Kidney (tissue), 22 donors: ENCODE measurements at places on chromosomes 3 and 15. TPM values are rescaled to one million over a fixed set of nuclear protein-coding genes. Genes with fewer than 3 reads are reported as not detected.
A peak's percentile ranks its signal among the peaks of the same experiment; 100 is the strongest.

CCDC80 gene
- total RNA-seq: 57.5 TPM

DNA sequence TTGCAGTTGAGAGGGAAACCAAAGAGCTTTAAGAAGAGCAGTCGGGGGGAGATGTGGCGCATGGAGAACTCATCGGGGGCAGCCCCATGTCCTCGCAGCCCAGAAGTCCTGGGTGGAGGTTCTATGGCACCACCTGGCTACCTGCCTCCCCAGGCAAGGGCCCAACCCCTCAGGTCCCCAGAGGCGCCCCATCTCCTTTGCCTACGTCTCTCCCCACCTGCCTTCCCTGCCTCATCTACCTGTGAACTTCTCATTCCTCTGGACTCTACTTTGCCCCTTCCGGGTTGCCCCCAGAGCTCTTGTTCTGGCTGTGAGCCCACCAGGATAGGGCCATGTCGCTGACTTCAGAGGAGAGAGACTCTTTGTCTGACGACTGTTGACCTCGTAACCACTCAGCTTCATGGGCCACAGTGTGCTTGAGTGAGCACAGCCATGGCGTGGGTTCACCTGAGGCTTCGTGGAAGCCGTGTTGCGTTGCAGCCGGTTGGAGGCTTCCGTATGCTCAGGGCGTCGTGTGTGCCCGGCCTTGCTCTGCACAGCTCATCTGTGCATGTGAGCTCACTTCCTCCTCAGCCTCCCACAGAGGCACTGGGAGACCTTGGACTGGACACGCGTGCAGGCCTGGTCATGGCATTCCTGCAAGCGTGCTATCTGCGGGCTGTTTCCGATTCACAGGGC is 13.4 kb downstream of the APBA2 start:
- H3K27ac ChIP-seq: no peak overlapping the region
- H3K27me3 ChIP-seq: no peaks in the 10 kb centered on the region
- no peak overlapping the region for H3K4me3 ChIP-seq
- H3K36me3 ChIP-seq: no peaks in the 10 kb centered on the region
- peak; percentile 36 for DNase-seq

- no peak overlapping the region for H3K4me3 ChIP-seq
- no peaks in the 10 kb centered on the region for H3K36me3 ChIP-seq
- H3K27ac ChIP-seq: no peak overlapping the region
- H3K27me3 ChIP-seq: no peaks in the 10 kb centered on the region
- no peaks in the 10 kb centered on the region for H3K4me1 ChIP-seq
These were observed 11.9 kb downstream of the GRM2 start for GRCh38 chr3:51718547-51719409.

DNA sequence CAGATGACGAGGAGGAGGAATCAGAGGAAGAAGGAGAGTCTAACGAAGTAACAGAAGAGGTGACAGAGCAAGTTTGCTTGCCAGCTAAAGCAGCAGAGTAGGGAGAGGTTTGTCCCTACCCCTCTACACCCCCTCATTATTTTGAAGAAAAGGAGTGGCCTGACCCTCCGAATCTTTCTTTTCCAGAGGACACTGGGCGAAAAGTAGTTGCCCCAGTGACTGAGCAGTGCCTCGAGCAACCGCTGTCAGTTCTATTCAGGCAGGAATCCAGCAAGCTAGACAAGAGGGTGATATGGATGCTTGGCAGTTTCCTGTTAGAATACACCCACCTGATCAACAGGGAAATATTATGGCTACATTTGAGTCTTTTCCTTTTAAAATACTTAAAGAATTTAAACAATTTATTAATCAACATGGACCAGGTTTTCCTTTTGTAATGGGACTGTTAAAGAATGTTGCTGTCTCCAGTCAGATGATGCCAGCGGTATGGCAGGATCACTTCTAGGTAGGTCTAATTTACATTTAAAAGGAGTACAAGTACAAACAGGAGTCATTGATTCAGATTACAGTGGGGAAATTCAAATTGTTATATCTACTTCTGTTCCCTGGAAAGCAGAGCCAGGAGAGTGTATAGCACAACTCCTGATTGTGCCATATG is 31.9 kb upstream of the ACVR2B start:
- no peaks in the 10 kb centered on the region for H3K36me3 ChIP-seq
- no peaks in the 10 kb centered on the region for H3K4me1 ChIP-seq
- no peak for DNase-seq
- H3K27ac ChIP-seq: no peak overlapping the region

DNA sequence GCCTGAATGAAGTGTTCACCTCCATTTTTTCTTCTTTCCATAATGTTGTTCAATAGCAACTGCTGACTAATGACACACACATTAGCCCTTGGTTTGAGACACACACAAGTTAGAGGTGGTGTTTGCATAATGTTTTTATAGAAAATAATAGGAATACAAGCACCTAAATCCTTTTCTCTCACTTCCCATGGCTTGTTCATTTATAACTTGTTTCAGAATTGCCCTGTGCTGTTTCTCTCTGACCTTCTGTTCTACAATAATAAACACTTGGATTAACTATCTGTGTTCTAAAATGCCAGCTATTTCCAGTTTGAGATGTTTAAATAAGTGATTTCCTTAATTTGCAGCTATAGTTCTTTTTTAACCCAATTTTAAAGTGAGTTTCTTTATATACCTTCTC is 525.1 kb upstream of the ROBO2 start:
- no peaks in the 10 kb centered on the region for H3K36me3 ChIP-seq
- H3K4me1 ChIP-seq: no peaks in the 10 kb centered on the region
- DNase-seq: no peak

DNA sequence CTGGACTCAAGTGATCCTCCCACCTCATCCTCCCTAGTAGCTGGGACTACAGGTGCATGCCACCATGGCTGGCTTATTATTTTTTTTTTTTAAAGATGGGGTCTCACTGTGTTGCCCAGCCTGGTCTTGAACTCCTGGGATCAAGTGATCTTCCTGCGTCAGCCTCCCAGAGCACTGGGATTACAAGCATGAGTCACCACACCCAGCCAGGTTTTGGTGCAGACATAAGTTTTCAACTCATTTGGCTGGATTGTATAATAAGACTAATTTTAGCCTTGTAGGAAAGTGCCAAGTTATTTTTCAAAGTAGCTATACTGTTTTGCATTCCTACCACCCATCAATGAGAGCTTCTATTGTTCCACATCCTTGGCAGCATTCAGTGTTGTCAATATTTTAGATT is 32.1 kb downstream of the BUB1B start:
- DNase-seq: no peak
- peaks cover 2% of the 10 kb centered on the region for H3K36me3 ChIP-seq
- no peaks in the 10 kb centered on the region for H3K27me3 ChIP-seq
- no peak overlapping the region for H3K27ac ChIP-seq
